ENCODE measurements at places on chromosomes 1 and 21.

DNA sequence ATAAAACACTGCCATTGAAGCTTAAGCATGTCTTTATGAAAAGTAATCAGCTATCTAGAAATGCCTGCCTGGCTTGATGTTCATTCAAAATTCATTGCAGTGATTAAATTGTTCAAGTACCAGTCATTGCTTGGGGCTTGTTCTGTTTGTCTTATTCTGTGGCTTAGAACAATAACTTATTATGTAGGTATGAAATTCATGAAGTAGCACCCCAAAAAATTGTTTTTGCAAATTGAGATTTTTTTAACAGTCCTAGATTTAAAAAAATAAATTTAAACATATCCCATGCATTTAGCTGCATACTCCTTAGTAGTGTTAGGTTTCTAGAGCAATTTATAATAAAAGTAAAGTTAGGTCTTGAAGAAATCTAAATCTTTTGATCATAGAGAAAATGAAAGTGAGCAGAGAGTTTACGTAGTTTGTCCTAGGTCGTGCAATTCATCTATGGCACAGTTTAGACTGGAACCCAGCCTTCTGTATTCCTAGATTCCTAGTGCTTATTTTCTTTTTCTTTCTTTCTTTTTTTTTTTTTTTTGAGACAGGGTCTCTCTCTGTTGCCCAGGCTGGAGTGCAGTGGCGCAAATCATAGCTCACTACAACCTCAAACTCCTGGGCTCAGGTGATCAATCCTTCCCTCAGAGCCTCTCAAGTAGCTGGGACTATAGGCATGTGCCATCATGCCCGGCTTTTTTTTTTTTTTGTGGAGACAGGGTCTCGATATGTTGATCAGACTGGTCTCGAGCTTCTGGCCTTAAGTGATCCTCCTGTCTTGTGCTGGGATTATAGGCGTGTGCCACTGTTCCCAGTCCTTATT is 9.3 kb downstream of the MIER1 start:
- DNase-seq, result no peak

- DNase-seq, result peak; percentile 74
Measured at GRCh38 chr1:108644984-108645383, 15.9 kb downstream of the HENMT1 start.

GRCh38 chr1:221823149-221823548 is 81.3 kb upstream of the DUSP10 start:
- DNase-seq, result no peak

- DNase-seq, result no peak
Measured at GRCh38 chr21:46145840-46146691, 9.3 kb downstream of the FTCD start.

DNA sequence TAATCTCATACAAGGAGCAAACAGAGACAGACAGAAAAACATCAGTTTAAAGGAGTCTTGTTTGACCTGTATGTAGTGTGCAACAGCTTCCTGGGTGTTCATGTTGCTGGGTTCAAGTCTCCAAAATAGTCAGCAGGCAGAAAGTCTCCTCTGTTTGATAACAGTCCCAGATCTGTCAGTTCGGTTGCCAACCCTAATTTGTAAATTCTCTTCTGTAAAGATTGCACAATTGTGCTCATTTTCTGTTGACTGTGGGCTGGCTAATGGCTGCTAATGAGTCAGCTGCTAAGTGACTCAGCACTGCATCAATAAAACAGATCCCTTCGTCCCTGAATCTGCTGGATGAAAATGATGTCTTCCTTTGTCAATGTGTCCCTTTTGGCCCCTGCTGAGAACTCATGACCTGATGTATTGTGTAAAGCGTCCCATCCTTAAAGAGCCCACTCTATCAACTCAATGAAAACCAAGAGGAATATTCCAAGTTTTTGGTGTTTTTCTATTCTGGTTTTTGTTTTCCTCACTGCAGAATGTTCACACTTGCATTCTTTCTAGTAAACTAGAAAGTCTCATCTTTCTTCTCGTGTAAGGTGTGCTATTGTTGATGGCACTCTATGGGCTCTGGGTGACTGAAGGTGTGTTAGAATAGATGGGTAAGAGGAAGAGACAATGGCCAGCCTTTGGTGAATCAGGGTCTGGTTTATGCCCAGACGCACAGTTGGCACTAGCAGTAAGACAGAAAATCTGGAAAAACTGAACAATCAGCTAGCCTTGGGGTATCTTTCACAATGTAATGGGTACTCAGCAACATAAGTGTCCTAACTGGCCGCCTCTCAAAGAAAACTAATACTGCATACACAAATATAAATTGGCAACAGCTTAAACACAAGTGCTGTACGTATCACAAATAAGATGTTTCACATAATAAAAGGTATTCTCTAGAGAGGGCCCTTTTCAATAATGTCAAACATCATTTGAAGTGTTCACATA is 75.1 kb upstream of the SIPA1L2 start:
- DNase-seq, result no peak

- DNase-seq, result no peak
Measured at GRCh38 chr21:20207335-20207734, 790.9 kb upstream of the NCAM2 start.

GRCh38 chr1:174448974-174449373 is 1.2 kb downstream of the GPR52 start:
- DNase-seq, result no peak

GRCh38 chr1:194084755-194085154 is 898.3 kb upstream of the B3GALT2 start:
- DNase-seq, result no peak

- DNase-seq, result no peak
Measured at GRCh38 chr1:211411639-211412038, 80.3 kb downstream of the RD3 start.

DNA sequence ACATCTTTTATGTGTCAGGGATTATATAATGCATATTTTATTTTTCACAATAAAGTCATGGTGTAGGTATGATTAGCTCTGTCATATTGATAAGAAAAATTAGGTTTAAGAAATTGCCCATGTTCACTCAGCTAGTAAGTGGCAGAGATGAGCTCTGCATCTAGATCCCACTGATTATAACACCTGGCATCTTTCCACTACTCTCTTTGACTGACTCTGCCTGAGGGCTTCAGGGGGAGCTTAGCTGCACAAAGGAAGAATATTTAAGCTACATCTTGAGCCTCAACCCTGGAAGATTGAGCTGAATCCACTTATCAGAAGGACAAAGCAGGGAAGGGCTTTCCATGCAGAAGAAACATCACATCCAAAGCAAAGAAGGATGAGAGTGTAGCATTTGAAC is 190.4 kb downstream of the MIS18A start:
- no peak for DNase-seq

DNA sequence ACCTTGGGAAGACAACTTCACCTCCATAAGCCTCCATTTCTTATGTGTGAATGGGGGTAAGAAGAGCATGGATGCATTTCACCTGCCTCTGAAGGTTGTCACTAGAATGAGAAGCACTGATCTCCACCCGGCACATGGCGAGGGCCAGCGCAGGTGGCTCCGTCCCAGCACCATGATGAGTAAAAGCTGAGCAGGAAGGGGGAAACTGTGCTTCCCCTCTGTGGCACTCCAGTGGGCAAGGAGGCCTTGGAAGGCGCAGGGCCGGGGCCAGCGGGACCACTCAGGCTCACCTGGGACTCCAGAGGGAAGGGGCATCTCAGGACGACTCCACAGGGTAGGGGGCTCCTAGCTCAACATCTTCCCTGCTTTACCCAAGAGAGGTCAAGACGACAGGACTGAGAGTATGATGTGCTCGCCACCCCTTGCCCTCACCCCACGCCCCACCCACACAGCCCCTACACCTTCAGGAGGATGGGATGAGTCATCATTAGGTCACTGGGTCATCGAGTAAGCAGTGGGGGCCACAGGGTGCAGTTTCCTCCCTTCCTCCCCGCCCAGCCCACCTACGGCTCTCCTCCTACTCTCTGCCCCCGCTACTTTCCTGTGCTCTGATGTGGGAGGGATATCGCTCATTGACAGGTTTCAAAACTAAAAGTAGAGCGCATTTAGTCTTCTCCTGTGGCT is 112.1 kb downstream of the HIVEP3 start:
- peak; percentile 85 for DNase-seq

DNA sequence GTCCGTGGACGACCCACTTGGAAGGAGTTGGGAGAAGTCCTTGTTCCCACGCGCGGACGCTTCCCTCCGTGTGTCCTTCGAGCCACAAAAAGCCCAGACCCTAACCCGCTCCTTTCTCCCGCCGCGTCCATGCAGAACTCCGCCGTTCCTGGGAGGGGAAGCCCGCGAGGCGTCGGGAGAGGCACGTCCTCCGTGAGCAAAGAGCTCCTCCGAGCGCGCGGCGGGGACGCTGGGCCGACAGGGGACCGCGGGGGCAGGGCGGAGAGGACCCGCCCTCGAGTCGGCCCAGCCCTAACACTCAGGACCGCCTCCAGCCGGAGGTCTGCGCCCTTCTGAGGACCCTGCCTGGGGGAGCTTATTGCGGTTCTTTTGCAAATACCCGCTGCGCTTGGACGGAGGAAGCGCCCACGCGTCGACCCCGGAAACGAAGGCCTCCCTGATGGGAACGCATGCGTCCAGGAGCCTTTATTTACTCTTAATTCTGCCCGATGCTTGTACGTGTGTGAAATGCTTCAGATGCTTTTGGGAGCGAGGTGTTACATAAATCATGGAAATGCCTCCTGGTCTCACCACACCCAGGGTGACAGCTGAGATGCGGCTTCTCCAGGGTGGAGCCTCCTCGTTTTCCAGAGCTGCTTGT is 32.4 kb downstream of the PRMT2 start:
- DNase-seq, result peak; percentile 68

GRCh38 chr1:53092659-53093450 is 30.8 kb downstream of the PODN start:
- DNase-seq, result no peak

DNA sequence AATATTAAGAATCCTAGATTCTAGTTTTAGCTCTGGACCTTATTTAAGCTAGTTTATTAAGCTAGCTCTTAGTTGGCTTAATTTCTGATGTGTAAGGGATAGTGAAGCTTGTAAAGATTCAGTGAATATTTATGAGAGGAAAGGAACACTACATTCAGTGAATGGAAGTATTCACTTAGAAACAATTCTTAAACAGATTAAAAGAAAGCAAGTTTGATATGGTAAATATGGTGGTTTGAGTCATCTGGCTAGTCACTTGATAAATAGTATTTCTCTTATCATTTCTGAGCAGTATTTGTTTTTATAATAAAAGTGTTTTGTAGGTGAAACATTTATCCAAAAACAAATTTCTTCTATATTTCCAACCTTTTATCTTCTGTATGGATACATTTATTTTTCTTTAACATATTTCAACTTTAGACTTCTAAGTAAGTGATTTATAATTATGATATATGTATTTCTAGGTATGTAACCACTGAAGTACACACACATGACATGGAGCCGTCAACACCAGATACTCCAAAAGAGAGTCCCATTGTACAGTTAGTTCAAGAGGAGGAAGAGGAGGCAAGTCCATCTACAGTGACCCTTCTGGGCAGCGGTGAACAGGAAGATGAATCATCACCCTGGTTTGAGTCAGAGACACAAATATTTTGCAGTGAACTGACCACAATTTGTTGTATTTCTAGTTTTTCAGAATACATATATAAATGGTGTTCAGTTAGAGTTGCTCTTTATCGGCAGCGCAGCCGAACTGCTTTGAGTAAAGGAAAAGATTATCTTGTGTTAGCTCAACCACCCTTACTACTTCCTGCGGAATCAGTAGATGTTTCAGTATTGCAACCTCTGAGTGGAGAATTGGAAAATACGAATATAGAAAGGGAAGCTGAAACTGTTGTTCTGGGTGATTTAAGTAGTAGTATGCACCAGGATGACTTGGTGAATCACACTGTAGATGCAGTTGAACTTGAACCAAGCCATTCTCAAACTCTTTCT is 55.6 kb downstream of the SUCO start:
- DNase-seq, result no peak

- DNase-seq, result no peak
Measured at GRCh38 chr21:45589686-45590245, 47.5 kb upstream of the SLC19A1 start.

DNA sequence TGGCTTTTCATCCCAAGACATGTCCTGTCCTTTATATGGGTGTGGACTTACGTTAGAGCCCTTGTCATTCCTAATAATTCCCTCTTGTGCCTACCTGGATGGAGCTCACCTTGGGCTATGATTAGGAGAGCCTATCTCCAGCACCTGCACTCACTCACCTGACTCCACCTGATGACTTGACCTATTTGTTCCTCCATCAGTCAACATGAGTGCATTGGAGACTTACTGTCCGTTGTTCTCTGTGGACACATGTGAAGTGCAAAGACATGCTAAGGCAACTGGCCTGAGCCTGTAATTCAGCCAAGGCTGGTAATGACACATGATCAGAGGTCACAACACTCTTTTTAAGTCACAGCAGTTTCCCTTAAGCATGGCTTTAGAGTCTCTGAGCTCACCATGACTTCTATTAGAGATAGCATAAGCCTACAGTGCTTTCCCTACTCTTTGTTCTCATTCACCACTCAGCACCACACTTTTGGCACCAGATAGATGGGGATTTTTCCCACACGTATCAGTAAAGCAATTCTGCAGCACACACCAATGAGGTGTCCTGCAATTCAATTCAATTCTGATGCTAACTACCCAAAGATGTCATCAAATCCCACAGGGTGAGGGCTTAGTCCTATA is 9.4 kb downstream of the KCNE1 start:
- DNase-seq, result no peak

DNA sequence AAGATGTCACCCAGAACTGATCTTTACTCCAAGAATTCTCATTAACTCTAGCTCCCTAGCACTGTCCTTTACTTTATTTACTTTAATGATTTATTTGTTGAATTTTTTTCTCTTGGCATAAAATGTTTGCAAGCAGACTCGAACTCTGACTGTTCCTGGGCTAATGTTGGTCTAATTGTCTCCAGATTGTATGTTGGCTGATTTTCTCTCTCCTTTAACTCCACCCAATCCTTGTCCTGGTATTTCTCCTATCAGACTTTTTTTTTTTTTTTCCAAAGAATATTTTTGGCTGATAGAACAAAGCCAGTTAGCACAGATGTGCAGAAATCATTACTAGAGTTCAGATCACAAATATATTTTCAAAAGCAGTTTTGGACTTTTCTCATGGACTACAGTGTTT is 82.6 kb downstream of the ATF6 start:
- DNase-seq, result no peak
